Fibroblast of the aortic adventitia (primary cell): ENCODE measurements at places on chromosomes 7 and 10. TPM values are rescaled to one million over a fixed set of nuclear protein-coding genes. Genes with fewer than 3 reads are reported as not detected.
A peak's percentile ranks its signal among the peaks of the same experiment; 100 is the strongest.

Gene SFTPA1
- not detected in 2 replicates for total RNA-seq

Gene YWHAG
- 112 and 115 TPM in 2 replicates for total RNA-seq

DNA sequence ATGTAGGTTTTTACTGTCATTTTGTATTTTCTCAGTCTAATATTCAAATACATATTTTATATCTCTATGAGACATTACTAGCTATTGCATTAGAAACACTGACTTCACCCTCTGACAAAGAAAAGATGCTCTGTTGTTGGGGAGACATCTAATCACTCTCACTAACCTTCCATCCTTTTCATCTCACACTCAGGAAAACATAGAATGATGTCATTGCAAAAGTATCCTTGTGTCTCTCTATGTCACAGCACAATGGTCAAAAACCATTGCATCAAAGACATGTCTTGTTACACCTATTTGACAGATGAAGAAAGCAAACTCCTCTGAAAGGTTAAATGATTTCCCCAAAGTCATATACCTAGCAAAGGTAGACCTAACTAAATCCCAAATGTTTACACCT lies 231.3 kb upstream of the PTN start:
- no peak for DNase-seq

Gene IQUB
- 0.81 and 2.7 TPM in 2 replicates for total RNA-seq

Gene AGFG2
- 10.7 and 19.3 TPM in 2 replicates for total RNA-seq

DNA sequence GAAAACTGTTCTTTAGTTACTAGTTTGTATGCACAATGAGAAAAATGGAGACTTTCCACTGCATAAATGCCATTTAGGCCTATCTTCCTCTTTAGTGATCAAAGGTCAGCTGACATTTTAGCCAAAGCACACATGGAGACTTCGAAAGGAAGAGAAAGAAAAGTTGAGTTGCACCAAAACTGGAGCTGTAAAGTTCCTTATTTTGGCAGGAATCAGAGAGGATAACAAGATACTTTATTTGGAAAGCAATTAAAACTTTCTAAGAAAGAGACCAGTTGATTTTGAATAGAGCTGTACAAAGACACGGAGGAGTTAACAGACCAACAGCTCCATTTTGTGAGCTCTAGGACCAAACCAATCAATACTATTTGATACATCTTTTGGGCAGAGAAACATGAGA lies 14.2 kb downstream of the ENTPD7 start:
- no peak for DNase-seq

- DNase-seq = peak; percentile 93
Observed at GRCh38 chr7:78149787-78150186, 351.2 kb downstream of the PHTF2 start.

Gene SNX13
- total RNA-seq = 52.2 and 63.7 TPM in 2 replicates

- peak; percentile 74 for DNase-seq
Observed at GRCh38 chr10:16905320-16905719, 88.1 kb upstream of the RSU1 start.

DNA sequence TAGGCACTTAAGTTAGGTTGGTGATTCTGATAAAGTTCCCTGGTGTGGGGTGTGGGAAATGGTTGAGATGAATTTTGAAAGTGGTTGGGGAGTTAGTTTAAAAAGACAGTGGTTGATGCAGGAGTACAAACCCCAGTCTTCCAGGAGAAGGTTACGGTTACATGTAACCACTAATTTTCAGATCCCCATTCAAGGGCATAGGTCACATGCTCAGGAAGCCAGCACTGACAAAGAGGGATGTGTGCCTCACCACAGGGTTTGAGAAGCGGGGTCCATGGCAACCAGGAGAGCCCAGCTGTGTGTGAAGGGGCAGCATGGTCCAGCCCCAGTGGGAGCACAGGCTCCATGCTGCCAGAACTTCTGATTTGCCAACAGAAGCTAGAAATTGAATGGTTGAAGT lies 144.2 kb downstream of the MDFIC start:
- no peak for DNase-seq

DNA sequence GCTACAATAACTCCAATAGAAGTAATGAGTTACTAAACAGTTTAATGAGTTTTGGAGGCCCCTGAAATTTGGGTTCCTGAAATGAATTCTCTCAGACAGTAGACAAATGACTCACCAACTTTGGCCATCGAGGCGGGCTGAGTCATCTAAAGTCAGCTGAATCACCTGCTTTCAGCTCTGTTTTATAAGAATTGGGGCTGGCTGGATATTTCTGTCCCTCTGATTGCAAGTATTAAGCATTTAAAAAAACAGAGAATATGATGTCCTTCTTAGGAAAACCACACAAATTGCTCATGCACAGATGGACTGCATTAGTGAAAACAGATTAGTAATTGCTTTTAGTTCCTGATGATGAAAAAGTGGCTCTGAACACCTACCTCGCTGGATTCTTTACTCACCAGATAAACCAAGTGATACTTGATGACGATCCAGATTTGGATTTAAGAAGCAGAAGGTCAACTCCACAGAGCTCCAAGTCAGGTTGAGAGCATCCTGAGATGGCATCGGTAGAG lies 59.1 kb downstream of the ZNF365 start:
- peak; percentile 97 for DNase-seq

Gene ACSM6
- total RNA-seq = not detected in 2 replicates

GRCh38 chr7:4783292-4783652 lies 7.8 kb downstream of the AP5Z1 start:
- no peak for DNase-seq

Gene IFIT1
- 13.6 and 172 TPM in 2 replicates for total RNA-seq

Gene PLCE1
- total RNA-seq = 4.2 and 8.9 TPM in 2 replicates

DNA sequence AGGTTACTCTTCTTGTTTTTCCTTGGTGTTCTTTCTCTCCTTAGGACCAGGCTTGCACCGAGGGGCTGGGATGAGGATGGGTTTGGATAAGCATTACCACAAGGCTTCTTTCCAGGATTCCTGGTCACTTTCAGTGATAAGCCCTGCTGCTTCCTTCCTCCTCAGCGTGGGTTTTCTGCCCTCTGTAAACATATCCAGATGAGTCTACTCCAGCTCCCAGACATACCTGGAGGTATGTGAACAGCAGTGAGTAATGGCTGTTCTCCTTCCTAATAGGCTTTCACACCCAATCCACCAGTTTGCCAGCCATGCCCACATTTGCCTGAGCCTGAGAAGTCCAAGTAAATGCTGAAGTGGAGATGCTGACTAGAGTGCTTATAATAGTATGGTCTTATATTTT lies 229.8 kb upstream of the YAE1 start:
- no peak for DNase-seq

GRCh38 chr10:77732213-77733003 lies 94.8 kb upstream of the KCNMA1 start:
- DNase-seq = no peak

DNA sequence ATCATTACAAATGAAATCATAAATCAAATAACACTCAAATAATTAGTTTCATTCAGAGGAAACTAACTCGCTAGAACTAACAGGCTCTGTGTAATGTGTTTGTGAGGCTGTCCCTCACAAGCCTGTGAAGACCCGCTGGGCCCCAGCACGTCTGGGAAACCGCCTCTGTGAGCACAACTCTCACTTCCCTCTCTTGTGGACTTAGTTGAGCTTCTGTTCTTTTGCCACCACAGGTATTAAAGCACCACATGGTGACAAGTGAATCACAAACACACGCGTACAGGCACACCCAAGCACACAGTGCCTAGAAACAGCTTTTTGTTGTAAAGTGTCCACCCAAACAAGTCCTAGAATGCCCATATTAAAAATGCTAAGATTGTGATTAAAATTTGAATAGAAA lies 51.0 kb downstream of the ZNF777 start:
- no peak for DNase-seq

DNA sequence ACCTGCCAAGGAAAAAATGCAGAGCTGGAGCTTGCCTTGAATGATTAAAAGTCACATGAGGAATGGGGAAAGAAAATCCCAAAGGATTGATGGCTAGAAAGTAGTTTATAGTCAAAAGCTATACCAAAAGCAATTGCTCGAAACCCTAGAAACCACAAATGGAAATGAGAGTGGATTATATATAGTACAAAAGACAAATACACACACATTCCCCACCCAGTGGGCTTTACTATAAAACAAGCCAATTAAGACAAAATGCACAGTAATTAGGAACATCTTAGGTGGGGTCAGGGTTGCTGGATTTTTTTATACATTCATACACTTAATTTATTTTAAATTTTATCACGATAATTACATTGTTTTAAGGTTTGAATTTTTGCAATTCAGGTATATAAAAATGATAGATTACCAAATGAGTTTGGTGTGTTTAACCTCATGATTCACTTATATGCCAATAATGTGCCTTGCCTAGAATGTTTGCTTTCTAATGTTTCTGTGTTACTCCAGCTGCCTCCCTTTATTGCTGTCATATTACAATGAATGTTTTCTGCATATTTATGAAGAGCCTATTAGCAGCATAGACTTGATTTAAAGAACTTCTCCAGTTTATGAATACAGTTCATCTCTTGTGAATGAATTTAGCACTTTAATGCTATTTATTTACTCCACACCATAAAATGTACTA lies 421.3 kb downstream of the EXOC4 start:
- no peak for DNase-seq

DNA sequence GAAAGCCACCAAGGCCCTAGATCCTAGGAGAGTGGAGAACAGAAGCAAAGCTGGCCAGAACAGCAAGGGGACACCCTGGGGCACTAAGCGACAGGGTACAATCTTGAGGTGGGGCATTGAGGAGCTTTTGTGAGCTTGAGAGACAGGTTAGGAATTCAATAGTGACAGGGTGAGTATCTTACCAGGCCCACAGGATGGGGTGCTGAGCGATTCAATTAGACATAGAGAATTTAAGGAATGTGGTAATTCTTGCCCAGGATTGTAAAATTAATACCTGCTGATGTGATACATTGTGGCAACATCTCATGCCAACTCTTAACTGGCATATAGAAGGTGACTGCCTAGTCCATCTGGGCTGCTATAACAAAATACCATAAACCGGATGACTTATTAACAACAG lies 14.0 kb downstream of the RBP3 start:
- DNase-seq = no peak

DNA sequence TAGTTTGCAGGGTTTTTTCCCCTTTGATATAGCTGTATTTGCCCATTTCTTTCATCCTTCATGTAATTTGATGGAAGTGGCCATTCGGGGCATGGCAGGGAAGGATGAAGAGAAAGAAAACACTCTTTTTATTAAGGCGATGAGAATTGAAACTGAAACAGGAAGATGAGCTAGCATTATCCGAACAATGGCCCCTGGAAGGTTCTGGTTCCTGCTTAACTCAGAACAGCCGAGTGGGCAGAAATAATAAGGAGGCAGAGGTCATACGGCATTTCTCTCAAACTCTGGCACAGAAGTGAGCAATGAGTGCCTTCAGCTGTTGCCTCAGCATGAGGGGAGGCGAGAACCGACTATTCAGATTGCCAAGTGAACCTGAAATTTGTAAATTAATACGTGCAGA lies 113.2 kb upstream of the MYO3A start:
- no peak for DNase-seq

Gene HPSE2
- not detected in 2 replicates for total RNA-seq

GRCh38 chr7:150801242-150801945 lies 825 bp downstream of the TMEM176A start:
- no peak for DNase-seq

Gene FFAR4
- not detected in 2 replicates for total RNA-seq

GRCh38 chr10:104029521-104029860 lies 56.2 kb downstream of the COL17A1 start:
- DNase-seq = peak; percentile 91

- no peak for DNase-seq
Observed at GRCh38 chr7:65744406-65744805, 128.5 kb upstream of the VKORC1L1 start.

DNA sequence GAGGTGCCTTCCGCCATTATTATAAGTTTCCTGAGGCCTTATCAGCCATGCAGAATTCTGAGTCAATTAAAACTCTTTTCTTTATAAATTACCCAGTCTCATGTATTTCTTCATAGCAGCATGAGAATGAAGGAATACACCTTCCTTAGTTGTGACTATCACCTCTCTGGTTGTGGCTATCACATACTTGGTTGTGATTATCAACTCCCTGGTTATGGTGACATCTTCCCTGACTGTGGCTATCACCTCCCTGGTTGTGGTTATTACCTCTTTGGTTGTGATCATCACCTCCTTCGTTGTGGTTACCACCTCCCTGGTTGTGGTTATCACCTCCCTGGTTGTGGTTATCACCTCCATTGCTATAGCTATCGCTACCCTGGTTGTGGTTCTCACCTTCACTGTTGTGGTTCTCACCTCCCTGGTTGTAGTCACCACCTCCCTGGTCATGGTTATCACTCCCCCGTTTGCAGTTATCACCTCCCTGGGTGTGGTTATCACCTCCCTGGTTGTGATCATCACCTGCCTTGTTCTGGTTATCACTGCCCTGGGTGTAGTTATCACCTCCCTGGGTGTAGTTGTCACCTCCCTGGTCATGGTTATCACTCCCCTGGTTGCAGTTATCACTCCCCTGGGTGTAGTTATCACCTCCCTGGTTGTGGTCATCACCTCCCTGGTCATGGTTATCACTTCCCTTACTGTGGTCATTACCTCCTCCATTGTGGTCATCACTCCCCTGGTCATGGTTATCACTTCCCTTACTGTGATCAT lies 105.9 kb downstream of the GPR26 start:
- no peak for DNase-seq
